ENCODE measurements at places on chromosomes 16 and 17.

GRCh38 chr17:29059281-29059680, 16.3 kb downstream of the PIPOX start:
- no peak overlapping the region for H3K27ac ChIP-seq
- H3K27me3 ChIP-seq, result peaks cover 44% of the 10 kb centered on the region
- DNase-seq, result peak; percentile 77
- H3K4me3 ChIP-seq, result no peak overlapping the region
- H3K36me3 ChIP-seq, result no peaks in the 10 kb centered on the region

- H3K36me3 ChIP-seq, result no peaks in the 10 kb centered on the region
- H3K27me3 ChIP-seq, result no peaks in the 10 kb centered on the region
- H3K27ac ChIP-seq, result no peak overlapping the region
- no peak for DNase-seq
- H3K4me3 ChIP-seq, result no peak overlapping the region
Measured at GRCh38 chr17:54277868-54278267, 455.1 kb downstream of the KIF2B start.

- peaks cover 7% of the 10 kb centered on the region for H3K36me3 ChIP-seq
- H3K4me1 ChIP-seq, result no peaks in the 10 kb centered on the region
- H3K27me3 ChIP-seq, result no peaks in the 10 kb centered on the region
- no peak overlapping the region for H3K4me3 ChIP-seq
- no peak overlapping the region for H3K27ac ChIP-seq
Measured at GRCh38 chr16:81376880-81377279, 62.1 kb downstream of the GAN start.

- no peak overlapping the region for H3K27ac ChIP-seq
- H3K36me3 ChIP-seq, result no peaks in the 10 kb centered on the region
- peaks cover 11% of the 10 kb centered on the region for H3K4me1 ChIP-seq
Measured at GRCh38 chr17:2143332-2143731, 88.4 kb downstream of the HIC1 start.

Measured in IMR-90 (cell line).